Activated naive CD4-positive, alpha-beta T cell treated with anti-CD3 and anti-CD28 coated beads, Interleukin-2, amount 50 U/mL, for 72 hours (primary cell): ENCODE measurements at places on chromosomes 6 and 20. TPM values are rescaled to one million over a fixed set of nuclear protein-coding genes. Genes with fewer than 3 reads are reported as not detected.

Gene RIMS4
- total RNA-seq: not detected

Gene STXBP5
- total RNA-seq: 5.7 TPM

Gene PPIL1
- total RNA-seq: 44.3 TPM

Gene ADGRB3
- total RNA-seq: not detected

Gene TRAPPC3L
- total RNA-seq: not detected

Gene CLVS2
- total RNA-seq: not detected

Gene C20orf173
- not detected for total RNA-seq

Gene FGD2
- total RNA-seq: 2.4 TPM

Gene GSTA1
- not detected for total RNA-seq

Gene BPIFA1
- total RNA-seq: not detected

Gene NRSN1
- not detected for total RNA-seq

Gene THBS2
- not detected for total RNA-seq

Gene WFDC10B
- not detected for total RNA-seq

Gene RIPPLY2
- total RNA-seq: not detected

Gene TBXT
- total RNA-seq: not detected

Gene COL11A2
- 1.8 TPM for total RNA-seq

Gene SLC52A3
- total RNA-seq: not detected

Gene HRH3
- not detected for total RNA-seq

Gene CBLN4
- not detected for total RNA-seq

Gene PSORS1C1
- total RNA-seq: 3.2 TPM

Gene NOX3
- total RNA-seq: not detected

Gene RAET1L
- total RNA-seq: not detected

Gene VWA7
- 0.68 TPM for total RNA-seq

Gene PI16
- total RNA-seq: 0.30 TPM

Gene CGAS
- total RNA-seq: 22.1 TPM

Gene TOMM34
- 50.8 TPM for total RNA-seq

Gene LZTS3
- total RNA-seq: 4.2 TPM

Gene CCN6
- not detected for total RNA-seq

Gene ZSCAN26
- 3.9 TPM for total RNA-seq

Gene MTHFD1L
- total RNA-seq: 109 TPM

Gene MYO6
- 2.0 TPM for total RNA-seq

Gene ISM1
- 0.50 TPM for total RNA-seq

Gene SGK2
- total RNA-seq: 0.59 TPM

Gene HLA-DOA
- total RNA-seq: 3.2 TPM

Gene VNN1
- total RNA-seq: not detected

Gene ZNF343
- 13.7 TPM for total RNA-seq

Gene TRIM15
- total RNA-seq: 1.6 TPM

Gene HUS1B
- 1.6 TPM for total RNA-seq

Gene TMEM244
- total RNA-seq: not detected

Gene PRL
- total RNA-seq: not detected

Gene MEI4
- not detected for total RNA-seq

Gene MRAP2
- total RNA-seq: not detected

Gene TNFRSF21
- 1.8 TPM for total RNA-seq

Gene GTSF1L
- 0.39 TPM for total RNA-seq

Gene CCN5
- not detected for total RNA-seq

Gene TAB2
- total RNA-seq: 98.2 TPM

Gene OOEP
- total RNA-seq: not detected

Gene ADGRG6
- 2.7 TPM for total RNA-seq
